ENCODE measurements at places on chromosomes 2 and 18.

GRCh38 chr2:186379052-186379451, 107.0 kb upstream of the ZC3H15 start:
- DNase-seq: no peak

DNA sequence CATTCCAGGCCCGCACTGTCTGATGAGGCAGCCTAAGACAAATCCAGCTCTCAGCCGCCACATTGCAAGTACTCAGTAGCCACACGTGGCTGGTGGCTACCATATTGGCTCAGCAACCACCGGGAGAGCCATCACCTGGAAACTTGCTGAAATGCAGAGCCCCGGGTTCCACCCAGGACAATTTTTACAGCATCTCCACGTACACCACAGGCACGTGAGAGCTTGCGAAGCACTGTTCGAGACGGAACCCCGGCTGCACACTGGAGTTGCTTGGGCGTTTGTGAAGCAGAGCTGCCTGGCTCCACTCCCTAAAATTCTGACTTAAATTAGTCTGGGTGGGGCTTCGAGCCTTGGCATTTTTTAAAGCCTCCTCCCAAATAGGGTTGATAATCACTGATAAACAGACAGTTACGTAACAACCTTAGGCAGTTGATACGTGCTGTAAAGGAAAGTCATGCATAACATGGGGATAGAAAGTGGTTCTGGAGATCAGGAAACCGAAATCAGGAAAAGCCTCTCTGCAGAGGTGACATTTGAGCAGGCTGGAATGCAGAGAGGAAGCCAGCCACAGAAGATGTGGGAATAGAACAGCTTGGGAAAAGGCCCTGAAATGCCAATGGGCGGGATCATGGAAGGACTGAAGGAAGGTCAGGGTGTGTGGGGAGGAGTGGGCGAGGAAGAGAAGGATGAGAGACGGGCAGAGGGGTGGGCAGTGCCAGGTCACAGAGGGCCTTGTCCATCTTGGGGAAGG, 6.2 kb downstream of the ASAP2 start:
- DNase-seq: no peak

DNA sequence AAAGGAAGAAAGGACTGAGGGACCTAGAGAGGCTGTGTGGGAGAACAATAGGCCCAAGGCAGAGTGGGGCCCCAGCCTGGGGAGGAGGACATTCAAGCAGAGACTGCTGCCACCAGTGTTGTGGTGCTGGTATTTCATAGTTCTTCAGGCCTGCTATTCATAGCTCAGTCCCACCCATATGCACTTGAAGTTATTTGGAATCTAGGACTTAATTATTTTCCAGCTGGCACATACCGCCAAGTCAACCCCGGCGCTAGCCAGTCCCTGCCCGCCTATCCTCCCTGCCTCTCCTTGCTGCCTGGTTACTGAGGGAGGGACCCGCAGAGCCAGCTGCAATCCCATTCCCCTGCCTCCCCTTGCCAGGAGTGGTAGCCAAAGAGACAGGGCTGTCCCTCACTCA, 141.2 kb downstream of the CABLES1 start:
- no peak for DNase-seq

DNA sequence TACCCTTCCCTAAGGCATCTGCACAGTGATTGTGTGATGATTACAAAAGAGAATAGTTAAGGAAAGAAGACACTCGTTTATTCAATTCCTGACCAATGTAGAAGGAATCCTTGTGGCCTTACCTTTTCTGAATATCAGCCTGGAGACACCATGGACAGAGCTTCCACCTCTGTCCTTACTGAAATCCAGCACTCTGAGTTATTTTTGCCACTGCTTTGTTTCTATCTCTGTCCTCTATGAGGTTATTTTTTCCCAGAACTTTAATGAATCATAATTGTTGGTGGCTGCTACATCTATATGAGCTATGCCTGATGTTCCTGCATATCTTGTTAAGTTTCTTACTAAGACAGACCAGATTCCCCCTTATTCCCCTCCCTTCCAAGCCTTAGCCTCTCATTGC, 275.1 kb downstream of the SETBP1 start:
- no peak for DNase-seq

DNA sequence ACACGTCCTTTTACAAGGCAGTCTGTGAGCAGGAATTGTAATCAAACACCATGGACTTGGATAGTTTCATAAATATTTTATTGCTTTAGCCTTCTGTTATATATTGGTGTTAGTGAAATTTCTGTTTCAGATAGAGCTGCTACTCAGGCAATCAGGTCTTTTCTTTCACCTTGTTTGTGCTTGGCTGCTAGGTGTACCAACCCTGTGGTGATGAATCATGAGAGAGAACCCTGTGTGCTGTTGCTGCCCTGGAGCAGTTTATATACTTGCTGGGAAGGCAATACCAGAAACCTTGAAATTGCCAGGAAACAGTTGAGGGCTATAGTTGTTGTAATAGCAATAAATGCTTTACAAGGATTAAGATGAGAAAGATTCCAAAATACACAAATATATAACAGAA, 84.5 kb downstream of the FSHR start:
- no peak for DNase-seq

GRCh38 chr2:43186679-43187374, 39.6 kb downstream of the ZFP36L2 start:
- DNase-seq: no peak
